Kasumi-1 (cell line): ENCODE measurements at places on chromosomes 3 and 15.

- DNase-seq: no peak
These were observed 56.8 kb downstream of the ITGA11 start for GRCh38 chr15:68375191-68375631.

DNA sequence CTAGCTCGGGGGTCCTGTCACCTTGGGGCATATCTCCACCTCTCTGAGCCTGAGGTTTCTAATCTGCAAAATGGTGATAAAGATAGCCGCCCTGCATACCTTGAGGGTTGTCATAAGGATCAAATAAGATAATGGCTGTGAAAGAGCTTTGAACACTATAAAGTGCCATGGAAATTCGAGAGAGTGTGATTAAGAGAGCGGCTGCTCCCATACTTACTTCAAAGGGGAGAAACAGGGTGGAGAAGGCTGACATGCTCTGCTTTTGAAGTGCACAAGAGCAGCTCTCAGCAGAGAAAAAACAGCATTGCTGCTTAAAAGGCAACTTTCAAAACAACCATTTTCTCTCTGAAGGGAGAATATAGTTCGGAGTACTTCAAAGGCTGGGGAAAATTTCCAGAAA lies 529.2 kb downstream of the EPHB1 start:
- DNase-seq: no peak

DNA sequence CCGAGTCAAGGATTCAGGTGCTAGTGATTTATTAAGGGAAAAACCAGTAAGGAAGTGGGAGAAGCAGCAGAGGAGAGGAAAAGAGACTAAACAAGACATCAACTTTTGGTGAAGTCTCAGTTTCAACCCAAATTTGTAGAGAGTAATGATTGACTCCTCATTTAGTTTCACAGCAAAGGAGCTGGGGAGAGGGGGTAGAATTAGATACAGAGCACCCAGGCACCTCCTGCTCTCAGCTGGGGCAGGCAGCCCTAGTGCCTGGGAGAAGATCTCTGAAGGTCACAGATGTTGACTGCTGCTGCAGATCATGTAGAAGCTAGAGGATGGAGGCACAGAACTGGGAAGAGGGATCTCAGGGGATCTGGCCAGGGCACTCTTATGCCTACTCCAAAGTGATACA lies 29.1 kb downstream of the RPL39L start:
- no peak for DNase-seq

GRCh38 chr3:141710888-141711616 lies 27.0 kb upstream of the RNF7 start:
- DNase-seq: no peak

GRCh38 chr3:72821161-72821781 lies 27.0 kb downstream of the SHQ1 start:
- peak; percentile 90 for DNase-seq

DNA sequence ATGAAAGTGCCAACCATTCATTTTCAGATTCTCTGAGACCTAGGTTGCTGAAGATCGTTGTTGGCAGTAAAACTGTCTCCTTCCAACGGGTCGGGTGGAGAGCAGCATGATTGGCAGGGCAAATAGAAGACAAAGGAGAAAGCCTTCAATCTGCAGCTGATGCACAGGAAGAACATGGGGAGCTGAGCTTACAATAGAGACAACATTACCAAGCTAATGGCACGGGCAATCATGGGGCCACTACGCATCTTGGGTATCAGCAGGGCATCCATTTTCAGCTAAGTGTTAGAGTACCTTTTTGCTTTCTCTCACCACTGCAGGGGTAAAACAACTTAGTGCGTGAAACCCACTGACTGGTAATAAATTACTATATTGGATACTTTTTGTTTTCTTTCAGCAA lies 114.8 kb downstream of the WDR72 start:
- no peak for DNase-seq

DNA sequence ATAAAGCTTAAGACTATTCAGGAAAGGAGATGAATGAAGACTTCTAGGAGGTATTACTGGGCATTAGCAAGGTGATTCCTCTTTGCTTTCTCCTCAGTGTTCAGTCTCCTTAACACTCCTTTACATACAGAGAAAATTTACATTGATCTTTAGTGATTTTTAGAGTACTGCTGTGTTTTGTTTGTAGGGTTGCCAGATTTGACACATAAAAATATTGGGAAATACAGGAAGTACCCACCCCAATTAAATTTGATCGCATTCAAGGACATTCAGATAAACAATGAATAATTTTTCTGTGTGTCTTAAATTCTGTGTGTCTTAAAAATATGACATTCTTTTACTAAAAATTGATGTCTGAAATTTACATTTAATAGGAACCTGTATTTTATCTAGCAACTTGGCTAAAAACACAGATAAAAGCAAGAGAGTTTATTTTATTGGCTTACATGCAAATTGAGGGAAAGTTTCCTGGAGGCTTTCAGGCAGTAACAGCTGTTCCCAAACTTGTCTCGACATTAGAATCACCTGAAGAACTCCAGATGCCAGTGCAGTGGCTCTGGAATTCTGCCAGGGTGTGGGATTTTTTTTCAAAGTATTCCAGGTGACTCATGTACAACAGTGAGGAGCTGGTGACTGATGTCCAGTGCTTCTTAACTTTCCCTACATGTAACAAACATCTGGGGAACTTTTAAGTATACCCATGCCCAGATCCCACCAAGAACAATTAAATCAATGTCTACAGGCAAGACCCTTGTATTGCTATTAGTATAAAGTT lies 23.4 kb upstream of the PLOD2 start:
- DNase-seq: no peak

DNA sequence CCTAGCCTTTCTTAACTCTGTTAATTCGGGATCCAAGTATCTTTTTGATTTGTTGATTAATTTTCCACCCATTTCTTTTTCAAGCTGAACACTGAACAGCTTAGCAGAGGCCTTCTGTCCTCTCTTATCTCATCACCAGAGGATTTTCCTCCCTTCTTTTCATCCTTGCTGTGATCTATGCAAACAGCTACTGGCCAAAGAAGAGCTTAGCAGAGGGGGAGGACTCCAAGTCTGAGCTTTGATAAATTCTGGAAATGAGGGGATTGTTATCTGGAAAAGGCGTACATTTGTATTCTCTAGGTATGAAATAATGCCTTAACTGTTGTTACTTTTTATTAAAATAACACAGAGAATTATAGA lies 13.4 kb downstream of the DZIP3 start:
- DNase-seq: no peak

DNA sequence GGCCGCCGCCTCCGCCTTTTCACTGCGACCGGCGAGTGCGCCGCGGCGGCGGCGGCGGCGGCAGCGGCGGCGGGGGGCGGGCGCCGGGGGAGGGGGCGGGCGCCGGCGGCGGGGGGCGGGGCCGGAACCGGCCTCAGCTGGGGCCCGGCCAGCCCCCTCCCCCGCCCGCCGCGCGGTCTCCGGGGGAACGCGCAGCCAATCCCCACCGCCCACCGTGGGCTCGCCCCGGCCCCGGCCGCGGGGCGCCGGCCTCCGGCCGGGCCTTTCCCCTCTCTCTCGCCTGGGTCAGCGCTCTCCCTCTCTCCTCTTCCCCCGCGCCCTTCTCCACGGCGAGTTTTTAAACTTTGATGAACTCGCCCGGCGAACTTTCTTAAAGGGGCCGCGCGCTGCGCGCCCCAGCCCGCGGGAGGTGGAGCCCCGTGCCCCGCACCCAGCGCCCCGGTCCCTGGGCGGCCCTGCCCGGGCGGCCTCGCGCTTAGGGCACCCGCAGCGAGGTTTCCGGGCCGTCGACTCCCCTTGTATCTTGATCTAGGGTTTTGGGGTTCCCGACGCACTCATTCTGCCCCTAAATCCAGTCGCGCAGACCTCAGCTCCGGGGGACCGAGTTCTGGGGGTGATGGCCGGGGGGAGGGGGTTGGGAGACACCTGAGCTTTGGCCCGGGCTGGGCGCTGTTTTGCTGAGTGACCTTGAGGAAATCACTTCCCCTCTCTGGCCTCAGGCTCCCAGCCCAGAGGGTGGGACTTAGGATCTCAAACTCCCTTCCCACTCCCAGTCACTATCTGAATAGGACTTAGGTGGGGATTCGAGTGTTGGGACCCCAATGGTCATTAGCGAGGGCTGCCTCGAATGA lies at the start of gene RBPMS2:
TSS of gene RBPMS2 (minus strand) at position 39 of the 851 bp plus-strand sequence. CDS start 270 bp downstream, outside the sequence.
- DNase-seq: no peak

DNA sequence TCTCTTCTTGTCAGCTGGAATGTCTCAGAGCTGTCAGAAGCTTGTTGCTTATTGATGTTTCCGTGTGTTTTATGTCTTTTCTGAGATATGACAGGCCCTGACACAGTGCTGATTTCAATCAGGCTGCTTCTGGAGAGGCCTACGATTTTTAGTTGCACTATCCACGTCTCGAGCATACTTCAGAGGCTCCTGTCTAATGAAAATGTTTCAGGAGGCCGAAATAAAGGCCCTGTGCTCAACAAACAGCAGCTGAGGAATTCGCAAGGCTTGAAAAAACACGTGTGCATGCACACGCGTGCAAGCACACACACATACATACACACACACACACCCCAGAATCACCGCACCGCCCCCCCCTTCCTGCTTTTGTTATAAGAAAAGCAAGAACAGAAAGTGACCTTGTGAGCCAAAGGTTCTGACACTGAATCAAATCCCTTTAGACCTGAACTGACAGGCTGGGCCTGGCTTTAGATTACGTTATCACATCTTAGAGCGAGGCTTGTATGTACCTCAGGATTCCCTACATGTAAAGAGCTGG lies 296.6 kb downstream of the NR2F2 start:
- no peak for DNase-seq

- DNase-seq: no peak
These were observed 392.1 kb downstream of the NLGN1 start for GRCh38 chr3:173789530-173790162.

DNA sequence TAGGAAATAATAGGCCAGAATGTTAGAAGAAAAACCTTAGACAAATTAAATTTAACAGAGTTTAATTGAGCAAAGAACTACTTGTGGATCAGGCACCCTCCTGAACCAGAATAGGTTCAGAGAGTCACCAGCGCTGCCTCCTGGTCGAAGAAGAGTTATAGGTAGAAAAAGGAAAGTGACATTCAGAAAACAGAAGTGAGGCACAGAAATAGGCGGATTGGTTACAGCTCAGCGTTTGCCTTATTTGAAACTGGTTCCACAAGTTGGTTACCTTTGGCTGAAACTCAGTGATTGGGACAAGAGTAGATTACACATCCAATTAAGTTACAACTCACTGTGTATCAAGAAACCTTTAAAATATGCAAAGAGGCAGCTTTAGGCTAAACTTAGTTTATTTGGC lies 4.4 kb downstream of the AADAC start:
- no peak for DNase-seq

- DNase-seq: no peak
These were observed 242.0 kb downstream of the SHQ1 start for GRCh38 chr3:72606005-72606800.

DNA sequence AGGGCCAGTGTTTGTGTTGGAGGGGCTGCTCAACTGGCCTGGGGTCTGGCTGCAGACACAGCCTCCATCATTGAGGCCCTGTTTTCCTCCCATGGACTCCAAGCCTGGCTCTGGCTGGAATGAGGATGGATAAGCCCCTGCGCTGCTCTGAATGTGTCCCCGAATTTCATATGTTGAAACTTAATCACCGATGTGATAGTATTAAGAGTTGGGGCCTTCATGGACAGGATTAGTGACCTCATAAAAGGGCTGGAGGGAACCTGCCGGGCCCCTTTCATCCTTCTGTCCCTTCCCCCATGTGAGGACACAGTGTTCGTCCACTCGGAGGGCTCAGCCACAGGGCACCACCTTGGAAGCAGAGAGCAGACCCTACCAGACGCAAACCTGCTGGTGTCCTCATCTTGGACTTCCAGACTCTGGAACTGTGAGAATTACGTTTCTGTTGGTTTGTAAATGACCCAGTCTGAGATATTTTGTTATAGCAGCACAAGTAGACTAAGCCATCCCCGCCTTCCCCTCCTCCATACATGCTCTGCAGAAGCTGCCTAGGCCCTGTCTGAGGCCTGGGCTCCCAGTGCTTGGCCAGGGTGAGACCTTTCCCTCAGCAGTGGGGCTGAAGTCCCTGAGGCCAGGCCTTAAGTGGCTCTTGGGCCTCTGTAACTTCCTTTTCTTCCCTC lies 3.8 kb upstream of the LCTL start:
- no peak for DNase-seq

DNA sequence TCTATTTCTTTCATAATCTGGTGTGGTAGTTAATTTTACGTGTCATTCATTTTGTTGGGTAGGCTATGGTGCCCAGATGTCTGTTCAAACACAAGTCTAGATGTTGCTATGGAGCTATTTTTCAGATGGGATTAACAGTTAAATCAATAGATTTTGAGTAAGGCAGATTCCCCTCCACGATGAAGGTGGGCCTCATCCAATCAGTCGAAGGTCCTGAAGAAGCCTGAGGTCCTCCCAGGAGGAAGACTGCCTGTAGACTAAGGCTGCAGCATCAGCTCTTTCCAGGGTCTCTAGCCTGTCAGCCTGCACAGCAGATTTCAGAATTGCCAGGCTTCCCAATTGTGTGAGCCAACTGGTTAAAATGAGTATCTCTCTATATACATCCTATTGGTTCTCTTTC lies 92.9 kb downstream of the GABRB3 start:
- DNase-seq: no peak

GRCh38 chr3:114122027-114122709 lies 56.7 kb downstream of the DRD3 start:
- no peak for DNase-seq

- peak; percentile 54 for DNase-seq
These were observed 19.6 kb downstream of the CD86 start for GRCh38 chr3:122074621-122075265.

GRCh38 chr15:80727196-80727595 lies 32.1 kb downstream of the ABHD17C start:
- no peak for DNase-seq

DNA sequence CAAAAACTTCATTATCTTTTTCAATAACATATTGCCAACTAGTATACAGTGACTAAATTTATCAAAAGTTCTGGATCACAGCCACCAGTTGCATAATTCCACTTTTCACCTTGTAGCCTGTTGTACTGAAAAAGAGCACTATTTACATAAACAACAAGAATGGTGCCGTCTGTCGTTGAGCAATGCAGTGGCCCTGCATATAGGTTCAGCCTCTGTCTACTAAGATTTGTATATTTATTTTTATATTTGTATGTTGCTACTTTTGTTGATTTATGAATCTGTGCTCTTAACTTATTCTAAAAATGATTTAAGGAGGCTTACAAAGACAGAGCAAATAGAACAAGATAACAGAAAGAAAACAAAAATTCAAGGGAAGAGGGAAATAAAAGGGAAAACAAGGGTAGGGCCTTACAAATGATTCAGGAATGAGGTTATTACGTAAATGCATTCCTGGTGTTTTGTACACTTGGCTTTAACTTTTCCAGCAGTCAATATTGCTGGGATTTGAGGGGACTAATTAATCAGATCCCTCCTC lies 257.6 kb upstream of the STT3B start:
- no peak for DNase-seq

DNA sequence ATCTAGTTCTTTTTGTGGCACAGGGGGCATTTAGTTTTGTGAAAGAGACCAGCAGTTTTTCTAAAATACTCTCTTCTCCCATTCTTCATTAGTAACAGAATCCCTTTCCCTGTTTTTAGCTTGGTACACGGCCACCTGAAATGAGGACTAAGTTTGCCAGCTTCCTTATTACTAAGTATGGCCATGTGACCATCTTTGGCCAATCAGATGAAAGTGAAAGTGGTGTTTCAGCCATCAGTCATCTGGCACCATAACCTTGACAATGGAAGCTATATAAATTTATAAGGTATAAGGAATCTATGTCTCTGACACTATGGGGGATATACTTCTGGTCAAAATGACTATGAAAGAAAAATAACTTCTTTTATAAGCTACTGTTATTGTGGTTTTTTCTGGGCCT lies 570.4 kb downstream of the AGBL1 start:
- DNase-seq: no peak

- DNase-seq: peak; percentile 9
These were observed 26.1 kb upstream of the MGA start for GRCh38 chr15:41634072-41634626.
